ENCODE measurements at places on chromosomes 5 and 9.

DNA sequence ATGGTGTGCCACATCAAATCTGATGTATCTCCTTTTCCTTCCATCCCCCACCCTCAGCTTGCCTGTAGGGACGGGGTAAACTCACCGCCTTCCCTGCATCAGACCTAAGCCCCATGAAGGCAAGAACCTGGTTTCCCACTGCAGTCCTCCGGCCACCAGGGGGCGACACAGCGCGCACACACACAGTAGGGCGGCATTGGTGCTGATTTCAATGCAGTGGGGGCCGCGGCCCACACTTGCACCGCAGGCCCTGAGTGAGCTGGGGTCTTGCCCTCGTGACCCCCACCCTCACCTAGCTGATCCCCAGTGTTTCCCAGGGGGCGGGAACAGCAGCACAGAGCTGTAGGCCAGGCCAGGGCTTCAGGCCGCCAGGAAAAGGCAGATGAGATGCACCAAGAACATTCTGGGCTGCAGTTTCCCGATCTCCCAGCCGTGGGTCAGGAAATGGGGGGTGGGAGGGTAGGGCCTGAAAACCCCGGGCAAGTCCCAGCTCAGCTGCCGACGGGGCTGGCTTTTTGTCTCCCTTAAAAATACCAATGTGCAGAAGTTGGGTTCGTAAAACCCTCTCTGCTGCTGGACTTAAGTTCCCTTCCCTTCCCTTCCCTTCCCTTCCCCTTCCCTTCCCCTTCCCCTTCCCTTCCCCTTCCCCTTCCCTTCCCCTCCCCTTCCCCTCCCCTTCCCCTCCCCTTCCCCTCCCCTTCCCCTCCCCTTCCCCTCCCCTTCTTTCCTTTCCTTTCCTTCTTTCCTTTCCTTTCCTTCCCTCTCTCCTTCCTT lies 19.5 kb downstream of the FAM163B start:
- peak; percentile 40 for DNase-seq

GRCh38 chr9:120919843-120920805 lies 6.5 kb downstream of the TRAF1 start:
- no peak for DNase-seq

DNA sequence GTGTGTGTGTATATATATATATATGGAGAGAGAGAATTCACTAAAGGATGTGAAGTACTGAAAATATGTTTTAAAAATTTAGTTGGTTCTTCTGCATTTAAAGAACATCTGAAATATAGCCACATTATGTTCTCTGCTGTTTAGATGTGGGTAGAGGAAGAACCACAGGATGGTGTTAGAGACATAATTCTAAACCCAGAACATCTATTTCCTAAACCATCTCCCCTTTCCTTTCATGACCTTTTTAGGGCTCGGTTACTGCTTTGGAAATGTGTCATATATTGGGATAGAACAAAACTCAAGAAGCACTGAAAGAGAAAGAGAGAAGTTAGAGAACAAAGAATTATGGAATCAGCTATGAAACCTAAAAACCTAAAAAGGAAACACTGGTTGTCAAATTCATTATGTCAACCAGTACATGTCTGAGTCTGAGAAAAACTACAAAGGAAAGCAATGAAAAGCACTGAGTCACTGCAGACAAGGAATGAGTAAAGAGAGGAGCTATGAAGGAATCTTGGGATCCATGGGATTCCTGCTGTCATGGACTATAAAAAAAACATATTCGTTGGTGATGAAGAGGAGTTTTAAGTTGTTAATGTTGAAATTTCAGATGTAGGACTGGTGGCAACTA lies 28.4 kb downstream of the SLC12A2 start:
- DNase-seq = no peak

- no peak for DNase-seq
Measured at GRCh38 chr9:6944093-6944551, 186.3 kb downstream of the KDM4C start.

DNA sequence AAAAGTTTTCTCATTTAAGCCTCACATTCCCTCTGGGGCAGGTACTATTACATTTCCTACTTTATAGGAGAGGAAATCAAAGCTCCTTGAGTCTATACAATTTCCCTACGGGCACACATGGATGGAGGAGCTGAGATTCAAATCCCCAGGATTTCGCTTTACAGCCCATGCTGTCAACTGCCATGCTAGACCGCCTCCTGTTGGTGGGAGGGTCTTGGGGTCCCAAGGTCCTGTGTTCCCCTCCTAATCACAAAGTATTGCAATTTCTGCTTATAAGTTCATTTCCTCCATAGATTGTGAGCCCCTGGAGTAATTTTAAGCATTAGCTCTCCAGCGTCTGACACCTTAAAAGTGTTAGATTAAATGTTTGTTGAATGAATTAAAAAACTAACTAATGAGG lies 95.9 kb upstream of the SMARCA2 start:
- no peak for DNase-seq

DNA sequence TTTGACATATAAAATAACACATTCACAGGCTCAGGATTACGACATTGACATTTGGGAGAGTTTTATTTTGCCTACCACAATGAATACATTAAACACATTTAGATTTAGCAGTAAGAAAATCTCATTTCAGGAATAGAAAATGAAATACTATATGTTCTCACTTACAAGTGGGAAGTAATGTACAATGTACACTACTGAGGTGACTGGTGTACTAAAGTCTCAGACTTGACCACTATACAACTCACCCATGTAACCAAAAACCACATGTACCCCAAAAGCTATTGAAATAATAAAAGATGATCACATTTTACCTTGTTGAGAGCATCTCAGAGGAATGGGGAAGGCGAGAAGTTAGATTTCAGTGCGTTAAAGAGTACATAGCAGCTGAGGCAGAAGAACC lies 1202.4 kb upstream of the SEMA6A start:
- no peak for DNase-seq

DNA sequence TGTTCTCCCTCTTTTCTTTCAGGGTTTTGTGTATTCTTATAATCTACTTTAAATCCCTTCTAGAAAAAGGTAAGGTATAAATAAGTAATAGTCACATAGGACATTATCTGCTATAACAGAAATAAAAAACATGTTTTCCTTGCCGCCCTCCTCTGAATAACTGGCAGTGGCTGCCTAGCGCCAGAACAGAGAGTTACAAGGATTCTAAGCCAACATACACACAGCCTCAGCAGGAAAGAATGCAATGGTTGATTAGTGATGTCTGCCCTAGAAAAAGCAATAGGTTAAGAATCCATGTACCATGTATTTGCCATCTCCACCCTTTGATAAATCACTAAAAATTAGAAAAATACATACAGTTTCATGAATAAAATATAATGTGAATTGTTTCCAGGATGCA lies 4.9 kb downstream of the MED27 start:
- DNase-seq = no peak

GRCh38 chr5:89129941-89130340 lies 247.0 kb upstream of the MEF2C start:
- no peak for DNase-seq

GRCh38 chr5:76473661-76474060 lies 70.6 kb downstream of the IQGAP2 start:
- DNase-seq = no peak

DNA sequence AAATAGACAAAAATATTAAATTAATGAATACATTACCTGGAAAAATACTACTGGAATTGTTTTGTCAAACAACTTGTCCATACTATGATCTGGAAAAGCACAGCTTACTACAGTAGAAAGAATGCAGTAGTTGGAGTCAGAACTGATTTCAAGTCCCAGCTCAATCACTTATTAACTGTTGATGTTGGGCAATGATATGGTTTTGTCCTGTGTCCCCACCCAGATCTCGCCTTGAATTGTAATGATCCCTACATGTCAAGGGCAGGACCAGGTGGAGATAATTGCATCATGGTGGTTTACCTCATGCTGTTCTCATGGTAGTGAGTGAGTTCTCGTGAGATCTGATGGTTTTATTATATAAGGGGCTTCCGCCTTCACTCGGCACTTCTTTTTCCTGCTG lies 247.5 kb downstream of the CD180 start:
- no peak for DNase-seq

DNA sequence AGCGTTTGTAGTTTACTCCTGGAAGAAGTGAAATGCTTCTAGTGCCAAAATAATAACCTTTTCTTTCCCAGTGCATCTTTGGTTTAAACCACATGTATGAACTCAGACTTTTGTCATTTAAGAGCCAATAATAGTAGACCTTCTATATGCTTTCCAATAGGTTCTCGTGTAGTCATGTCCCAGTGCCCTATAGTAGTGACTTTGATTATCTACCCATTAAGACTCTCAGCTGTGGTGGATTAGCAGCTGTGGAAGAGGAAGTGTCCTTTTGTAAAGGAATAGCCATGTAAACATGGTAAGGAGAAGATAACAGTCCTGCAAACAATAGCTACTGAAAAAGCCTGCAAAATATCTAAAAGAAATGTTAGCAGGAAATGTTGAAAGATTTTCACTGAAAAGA lies 765.3 kb downstream of the MTRR start:
- no peak for DNase-seq

- DNase-seq = no peak
Measured at GRCh38 chr9:36961561-36962325, 72.3 kb downstream of the PAX5 start.

- DNase-seq = no peak
Measured at GRCh38 chr9:68869022-68869421, 144.9 kb downstream of the PRKACG start.

GRCh38 chr5:154945695-154946301 lies 4.9 kb downstream of the MRPL22 start:
- no peak for DNase-seq

- peak; percentile 12 for DNase-seq
Measured at GRCh38 chr5:39283231-39283818, 64.0 kb upstream of the FYB1 start.

- no peak for DNase-seq
Measured at GRCh38 chr9:10146517-10147331, 466.1 kb downstream of the PTPRD start.

DNA sequence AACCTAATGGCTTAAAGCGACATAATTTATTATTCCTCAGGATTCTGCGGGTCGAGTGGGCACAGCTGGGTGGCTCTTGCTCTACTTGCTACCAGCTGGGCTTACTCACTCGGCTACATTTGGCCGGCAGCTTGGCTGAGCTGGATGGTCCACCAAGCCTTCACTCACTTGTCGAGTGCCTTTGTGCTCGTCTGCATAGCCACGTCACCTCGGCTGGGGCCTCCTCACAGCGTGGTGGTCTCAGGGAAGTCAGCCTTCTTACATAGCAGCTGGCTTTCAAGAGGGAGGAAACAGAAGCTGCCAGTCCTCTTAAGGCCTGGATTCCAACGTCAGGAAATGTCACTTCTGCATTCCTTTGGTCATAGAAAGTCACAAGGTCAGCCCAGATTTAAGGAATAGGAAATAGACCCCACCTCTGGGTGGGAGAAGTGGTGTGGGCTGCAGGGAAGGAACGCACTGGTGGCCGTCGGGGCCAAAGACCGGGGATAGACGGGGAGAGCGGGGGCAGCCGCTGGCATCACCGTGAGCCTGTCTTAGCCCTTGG lies 75.1 kb upstream of the RUFY1 start:
- no peak for DNase-seq

GRCh38 chr9:36802201-36802920 lies 229.7 kb downstream of the MELK start:
- no peak for DNase-seq

GRCh38 chr9:75089373-75089766 lies 1.1 kb downstream of the OSTF1 start:
- no peak for DNase-seq

DNA sequence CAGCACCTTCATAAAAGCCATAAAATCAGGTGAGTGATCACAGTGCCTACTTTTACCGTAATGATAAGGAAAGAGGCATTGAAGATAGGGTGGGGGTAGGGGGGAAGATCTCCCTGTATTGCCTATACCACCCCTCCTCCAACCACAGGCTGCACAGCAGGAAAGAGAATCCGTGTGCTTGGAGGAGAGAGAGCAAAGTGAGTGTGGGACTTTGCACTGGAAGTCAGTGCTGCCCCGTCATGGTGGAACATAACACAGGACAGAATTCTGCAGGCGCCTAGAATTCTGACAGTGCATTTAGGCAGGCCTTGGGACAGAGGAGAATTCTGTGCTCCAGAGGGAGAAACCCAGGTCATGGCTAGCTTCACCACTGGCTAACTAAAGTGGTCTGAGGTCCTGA lies 3.5 kb upstream of the C5 start:
- DNase-seq = no peak

DNA sequence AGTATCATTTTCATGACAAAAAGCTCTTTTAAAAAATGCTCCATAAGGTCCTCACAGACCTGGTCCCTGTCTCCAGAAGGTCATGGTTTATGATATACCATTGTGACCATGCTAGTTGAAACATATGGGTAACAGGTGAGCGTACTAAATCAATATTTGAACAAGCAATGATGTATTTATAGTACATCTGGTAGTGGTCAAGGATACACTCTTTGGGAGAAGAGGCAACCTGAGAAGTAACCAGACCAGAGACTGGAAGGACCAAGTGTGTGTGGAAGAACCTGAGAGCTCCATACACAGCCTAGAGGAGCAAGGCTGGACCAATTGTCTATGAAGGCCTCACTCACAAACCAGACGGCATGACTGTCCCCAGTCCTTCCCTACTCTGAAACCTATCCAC lies 55.1 kb downstream of the LHFPL2 start:
- DNase-seq = no peak
